ENCODE measurements at places on chromosomes 2 and 18.
A peak's percentile ranks its signal among the peaks of the same experiment; 100 is the strongest.

GRCh38 chr2:24022975-24023575 lies 13.2 kb downstream of the MFSD2B start:
- DNase-seq = no peak

- no peak for DNase-seq
These were observed 2.1 kb downstream of the KLHL14 start for GRCh38 chr18:32770666-32771168.

DNA sequence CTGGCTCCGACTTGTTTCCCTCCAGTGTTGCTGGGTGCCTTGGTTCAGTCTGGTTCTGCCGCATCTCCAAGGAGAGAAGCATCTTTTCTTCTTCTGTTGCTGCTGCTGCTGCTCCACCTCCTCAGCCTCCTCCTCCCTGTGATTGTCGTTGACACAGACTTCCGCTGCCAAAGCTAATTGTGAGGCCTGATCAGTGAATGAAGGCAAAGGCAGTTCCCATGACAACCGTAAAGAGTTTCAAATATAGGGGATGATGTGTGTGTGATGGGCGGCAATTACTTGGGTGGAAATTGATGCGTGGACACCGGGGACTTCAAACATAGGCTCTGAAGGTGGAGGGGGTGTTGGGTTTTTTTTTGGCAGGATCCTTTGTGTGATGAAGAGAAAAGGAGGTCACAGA lies 13.7 kb downstream of the TET3 start:
- peak; percentile 69 for DNase-seq

DNA sequence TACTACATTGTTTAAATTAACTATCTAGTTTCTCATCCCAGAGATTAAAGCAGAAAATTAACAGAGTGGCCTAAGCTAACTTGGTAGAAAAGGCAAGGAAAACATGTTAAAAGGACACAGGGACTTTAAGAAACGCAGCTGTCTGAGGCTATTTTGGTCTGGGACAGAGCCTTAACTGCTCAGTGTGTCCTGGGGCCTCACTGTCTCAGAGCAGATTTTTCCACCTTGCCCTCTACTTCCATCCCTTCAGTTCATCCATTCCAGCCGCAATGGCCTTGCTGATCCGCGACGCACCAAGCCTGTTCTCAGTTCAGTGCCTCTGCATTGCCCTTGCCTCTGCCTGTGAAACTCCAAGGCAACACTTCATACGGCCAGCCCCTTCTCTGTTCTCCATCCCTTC lies 114.9 kb upstream of the OSR1 start:
- DNase-seq = no peak

- DNase-seq = no peak
These were observed 9.4 kb upstream of the SERPINB7 start for GRCh38 chr18:63765837-63766236.

GRCh38 chr2:134611316-134611715 lies 107.5 kb downstream of the TMEM163 start:
- no peak for DNase-seq

GRCh38 chr2:216300906-216301305 lies 71.4 kb downstream of the MARCHF4 start:
- DNase-seq = no peak

DNA sequence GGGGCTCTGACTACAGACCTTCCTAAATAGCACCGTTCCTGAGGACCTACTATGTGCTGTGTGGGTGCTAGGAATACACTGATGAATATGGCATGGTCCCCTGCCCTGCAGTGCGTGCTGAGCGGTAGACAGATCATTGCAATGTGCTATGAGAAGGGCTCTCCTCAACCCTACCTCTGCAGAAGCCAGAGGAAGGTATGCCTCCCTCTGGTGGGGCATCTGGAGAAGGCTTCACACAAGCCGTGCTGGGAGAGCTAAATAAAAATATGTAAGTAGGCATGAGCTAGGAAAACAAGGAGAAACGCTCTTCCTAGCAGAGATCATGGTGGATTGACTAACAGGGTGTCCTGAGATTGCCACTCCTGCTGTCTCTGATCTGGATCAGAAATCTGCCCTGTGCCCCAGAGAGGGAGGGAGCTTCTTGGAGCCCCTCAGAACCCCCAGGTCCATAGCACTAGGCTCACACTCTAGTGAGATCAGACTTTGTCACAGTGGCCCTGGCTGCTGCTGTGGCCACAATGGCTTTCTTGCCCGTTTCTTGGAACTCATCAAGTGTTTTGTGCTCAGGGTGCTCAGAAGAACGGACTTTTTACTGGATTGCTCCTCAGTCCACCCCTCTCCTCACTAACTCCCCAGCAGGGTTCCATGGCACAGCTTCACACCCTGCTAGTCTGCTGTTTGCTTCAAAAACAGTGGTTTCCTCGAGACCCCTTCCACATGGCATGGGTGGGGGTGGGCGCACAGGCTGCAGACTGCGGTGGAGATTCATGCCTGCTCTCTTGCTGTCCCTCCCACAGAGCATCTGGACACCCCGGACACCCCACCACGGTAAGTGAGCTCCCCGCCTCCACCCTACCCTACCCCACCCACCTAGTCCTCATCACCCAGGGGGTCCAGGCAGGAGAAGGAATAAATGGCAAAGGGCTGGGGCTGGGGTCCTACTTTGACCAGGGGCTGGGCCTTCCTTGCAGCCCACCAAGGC lies 14.2 kb downstream of the SIGLEC15 start:
- DNase-seq = peak; percentile 41

GRCh38 chr2:15260835-15261234 lies 300.3 kb downstream of the NBAS start:
- DNase-seq = no peak

- DNase-seq = no peak
These were observed 982.1 kb downstream of the TSN start for GRCh38 chr2:122737429-122738077.

GRCh38 chr18:57579934-57580333 lies 6.6 kb downstream of the FECH start:
- DNase-seq = no peak

GRCh38 chr2:201779901-201780673 lies 646 bp downstream of the ALS2 start:
- DNase-seq = no peak

DNA sequence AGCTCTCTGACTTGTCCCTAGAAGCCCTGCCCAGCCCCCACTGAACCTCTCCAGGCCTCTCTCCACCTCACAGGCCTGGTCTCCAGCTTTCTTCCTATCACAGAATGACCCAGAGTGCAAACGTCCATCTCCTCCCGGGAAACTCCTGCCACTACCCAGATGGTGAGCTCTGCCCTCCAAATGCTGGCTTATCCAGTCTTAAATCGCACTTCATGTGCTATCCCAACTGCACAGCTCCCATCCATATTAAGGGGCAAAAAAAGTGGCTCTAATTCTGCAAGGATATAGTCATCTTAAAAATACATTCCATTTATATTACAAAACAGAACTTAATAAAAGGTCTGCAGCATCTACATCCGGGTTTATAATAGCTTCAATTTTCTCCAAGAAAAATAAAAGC lies 70.8 kb upstream of the CDC42EP3 start:
- no peak for DNase-seq

- no peak for DNase-seq
These were observed 356.4 kb upstream of the ACVR2A start for GRCh38 chr2:147488472-147488871.

DNA sequence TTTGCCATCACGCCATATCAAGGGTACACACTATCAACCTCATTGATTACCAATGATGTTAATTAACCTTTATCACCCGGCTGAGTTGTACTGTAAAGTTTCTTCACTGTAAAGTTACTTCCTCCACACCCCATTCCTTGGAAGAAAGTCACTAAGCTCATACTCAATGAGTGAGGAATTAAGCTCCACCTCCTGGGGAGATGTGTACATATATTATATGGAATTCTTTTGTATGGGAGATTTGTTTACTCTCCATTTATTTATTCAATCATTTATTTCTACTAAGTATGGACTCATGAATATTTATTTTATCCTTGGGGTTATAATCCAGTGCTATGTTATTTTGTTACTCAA lies 56.8 kb downstream of the C2orf74 start:
- no peak for DNase-seq

DNA sequence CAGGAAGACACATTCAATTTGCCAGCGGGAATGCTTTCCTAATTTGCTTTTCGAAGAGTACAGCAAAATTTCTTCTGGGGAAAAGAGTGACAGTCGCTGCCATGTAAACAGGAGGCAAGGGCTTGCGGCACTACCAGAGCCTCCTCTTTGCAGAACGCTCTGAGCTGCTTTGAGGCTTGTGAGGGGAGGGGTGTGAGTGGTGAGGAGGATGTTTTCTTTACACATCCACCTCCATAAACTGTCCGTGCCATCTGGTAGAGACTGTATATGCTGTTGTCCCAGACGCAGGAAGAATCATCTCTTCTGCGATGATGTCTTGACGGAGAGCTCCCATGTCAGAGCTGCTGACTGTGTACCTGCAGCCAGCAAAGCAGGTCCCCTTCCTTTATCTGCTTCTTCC lies 138.0 kb downstream of the SOCS6 start:
- no peak for DNase-seq

DNA sequence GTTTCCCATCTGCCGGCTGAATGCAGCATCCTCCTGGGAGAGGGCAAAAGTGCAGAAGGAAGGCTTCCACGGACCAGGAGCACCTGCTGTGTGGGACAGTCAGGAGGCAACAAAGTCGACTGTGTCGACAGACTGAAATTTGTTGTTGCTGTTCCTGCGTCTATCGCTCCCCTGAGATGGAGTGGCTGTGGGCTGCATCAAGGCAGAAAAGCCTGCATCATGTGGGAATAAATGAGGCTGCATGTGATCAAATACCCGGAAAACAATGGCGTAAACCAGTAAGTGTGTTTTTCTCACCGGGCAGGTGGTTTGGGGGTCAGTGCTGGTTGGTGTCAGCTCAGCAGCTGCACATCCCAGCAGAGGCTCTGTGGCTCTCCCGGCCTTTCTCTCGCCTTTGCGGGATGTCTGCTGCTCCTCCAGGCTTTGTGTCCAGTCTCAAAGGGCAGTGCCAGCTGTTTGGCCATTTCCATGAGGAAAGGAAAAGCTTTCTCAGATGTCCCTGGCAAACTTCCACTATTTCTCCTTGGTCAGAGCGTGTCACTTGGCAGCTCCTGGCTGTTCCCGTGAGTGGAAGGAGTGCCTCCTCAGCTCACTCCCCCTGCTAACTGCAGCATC lies 262.4 kb downstream of the NDUFA10 start:
- DNase-seq = no peak

DNA sequence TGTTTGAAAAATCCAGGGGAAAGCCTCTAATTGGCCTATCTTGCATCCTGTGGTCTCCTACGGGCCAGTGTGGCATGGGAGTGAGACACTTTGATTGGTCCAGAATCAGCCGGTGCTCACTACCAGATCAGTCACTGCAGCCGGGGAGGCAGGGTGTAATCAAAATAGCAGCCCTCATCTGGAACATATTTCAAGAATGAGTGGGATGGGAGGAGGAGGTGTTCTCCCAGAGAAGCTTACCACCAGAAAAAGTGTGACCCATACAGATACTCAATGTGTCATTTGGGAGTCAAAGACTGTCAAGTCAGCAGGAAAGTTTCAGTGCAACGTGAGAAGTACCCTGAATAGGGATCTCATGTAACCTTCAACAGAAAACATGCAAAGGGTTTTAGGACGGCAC lies 393.9 kb upstream of the SLC14A2 start:
- DNase-seq = no peak

GRCh38 chr18:21054252-21054821 lies 57.3 kb downstream of the ROCK1 start:
- DNase-seq = no peak

GRCh38 chr2:54955358-54956110 lies 94.7 kb downstream of the RTN4 start:
- DNase-seq = no peak

DNA sequence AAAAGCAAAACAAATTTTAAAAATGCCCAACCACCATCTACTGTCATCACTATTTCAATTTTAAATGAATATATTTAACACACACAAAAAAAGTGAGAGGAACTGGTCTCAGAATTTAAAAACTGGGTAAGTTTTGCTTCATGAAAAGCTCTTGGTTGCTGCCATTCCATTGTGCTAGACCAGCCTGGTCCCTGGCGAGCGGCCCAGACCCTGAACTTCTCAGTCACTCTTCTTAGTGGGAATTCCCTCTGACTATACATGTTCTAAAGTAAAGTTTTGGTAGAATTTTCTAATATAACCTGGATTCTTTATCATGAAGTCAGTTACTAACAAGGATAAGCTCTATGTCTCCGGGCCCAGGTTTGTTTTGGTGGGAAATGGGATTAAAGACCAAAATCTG lies 34.8 kb upstream of the TMEM177 start:
- no peak for DNase-seq

DNA sequence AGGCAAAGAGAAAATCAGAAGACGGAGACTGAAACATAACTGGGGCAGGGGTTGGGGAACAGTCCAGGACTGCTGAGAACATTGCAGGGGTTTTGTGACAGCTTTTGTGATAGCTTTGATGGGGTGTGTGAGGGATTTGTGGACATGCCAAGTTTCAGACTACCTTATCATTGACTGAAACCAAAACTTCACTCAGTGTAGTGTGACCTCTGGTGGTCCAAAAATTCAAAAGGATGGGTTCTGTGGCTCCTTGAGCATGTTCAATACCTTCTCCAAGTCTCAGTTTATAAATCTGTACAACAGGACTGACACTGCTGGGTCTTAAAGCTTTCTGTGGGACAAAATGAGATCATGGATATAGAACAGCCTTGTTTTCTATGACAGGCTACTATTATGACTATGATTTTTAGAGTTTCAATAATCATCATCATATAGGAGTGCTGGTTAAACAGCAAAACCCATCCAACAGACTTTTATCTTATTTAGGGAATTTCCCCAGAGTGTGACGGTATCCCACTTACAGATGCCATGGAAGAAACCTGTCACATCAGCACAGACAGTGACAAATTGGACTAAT lies 259.2 kb upstream of the SLC14A2 start:
- DNase-seq = no peak

- DNase-seq = no peak
These were observed 116.3 kb downstream of the TTC32 start for GRCh38 chr2:19785447-19785846.

DNA sequence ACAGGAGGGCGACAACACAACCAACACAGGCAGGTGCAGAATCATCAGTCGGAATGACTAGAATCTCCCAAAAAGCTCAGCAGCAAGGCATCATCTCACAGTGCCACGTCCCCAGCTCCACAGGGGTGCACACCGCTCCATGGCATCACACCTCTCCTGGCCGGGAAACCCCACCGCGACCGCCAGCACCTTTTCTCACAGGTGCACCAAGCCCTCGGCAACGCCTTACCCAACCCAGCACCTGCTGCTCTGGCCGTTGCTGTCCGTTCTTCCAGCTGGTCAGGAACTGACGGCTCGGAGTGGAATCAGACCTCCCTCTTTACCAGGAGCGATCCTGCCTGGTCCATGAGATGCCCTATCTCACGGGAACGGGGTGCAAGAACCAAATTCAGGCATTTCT lies 61.3 kb downstream of the ZNF516 start:
- DNase-seq = no peak

DNA sequence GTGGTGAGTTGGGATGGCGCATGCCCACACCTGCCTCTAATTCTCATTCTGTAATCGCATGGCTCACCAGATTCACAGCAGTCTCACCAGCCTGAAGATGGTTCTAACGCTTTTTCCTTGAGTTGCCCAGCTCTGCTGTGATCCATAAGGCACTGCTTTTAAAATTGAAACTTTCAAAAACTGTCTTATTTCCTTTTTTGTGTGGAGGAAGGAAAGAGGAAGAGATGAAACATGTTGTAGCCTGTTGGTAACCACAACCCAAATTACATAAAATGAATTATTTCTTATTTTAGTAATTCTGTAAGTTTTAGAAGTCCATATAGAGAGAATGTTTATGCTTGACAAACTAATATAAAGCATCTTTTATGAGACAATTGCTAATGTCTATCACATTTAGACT lies 165.4 kb downstream of the RBM43 start:
- DNase-seq = no peak

- DNase-seq = no peak
These were observed 21.0 kb upstream of the ZNF532 start for GRCh38 chr18:58843688-58844035.

- no peak for DNase-seq
These were observed 29.7 kb downstream of the MEP1B start for GRCh38 chr18:32219431-32220018.
